Stimulated activated CD8-positive, alpha-beta memory T cell treated with anti-CD3 and anti-CD28 coated beads, Interleukin-7, amount 100 ng/mL, for 1 hour (primary cell): ENCODE measurements at places on chromosomes 5 and 9.

DNA sequence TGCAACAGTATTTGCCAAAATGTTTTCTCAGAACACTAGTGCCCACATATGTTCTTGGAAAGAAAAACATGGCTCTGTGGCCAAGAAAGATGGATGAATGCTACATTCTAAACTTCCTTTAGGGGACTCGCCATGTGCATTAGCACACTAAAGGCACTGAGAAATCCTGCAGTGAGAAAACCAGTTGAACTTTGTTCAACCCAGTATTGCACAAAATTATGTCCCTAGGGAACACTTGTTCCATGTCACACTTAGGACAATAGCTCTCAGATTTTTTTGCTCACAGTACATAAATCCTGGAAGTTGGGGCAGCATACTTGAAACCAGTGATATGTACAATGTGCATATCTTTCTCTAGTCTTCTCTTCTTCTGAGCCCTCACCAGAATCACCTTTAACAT is 96.6 kb downstream of the ADRB2 start:
- DNase-seq = no peak

- DNase-seq = no peak
These were observed 187.9 kb upstream of the ELL2 start for GRCh38 chr5:96149546-96149945.

- no peak for DNase-seq
These were observed 10.9 kb upstream of the MOB3B start for GRCh38 chr9:27540502-27540901.

DNA sequence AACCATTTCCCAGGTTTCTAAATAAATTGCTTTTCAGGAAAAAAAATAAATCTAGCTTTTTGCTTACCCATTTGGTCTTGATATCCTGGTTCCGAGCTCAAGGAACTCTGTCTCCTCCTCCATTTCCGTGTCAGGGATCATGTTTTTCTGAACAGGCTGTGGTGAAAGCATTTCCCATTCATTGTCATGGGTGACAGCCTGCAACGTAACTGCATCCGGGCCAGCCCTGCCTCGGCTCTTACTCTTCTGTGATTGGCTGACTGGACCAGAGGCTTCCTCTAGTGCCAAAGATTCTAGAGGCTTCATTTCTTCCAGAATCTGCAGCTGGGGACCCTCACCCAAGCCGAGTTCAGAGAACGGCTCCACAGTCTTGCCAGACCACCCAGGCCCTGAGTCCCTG is 61.0 kb upstream of the PCA3 start:
- DNase-seq = no peak

GRCh38 chr5:126126574-126126973 is 296.6 kb upstream of the GRAMD2B start:
- no peak for DNase-seq

- DNase-seq = no peak
These were observed 11.9 kb downstream of the DNAH5 start for GRCh38 chr5:13932561-13932960.

GRCh38 chr5:80964919-80965318 is 4.8 kb downstream of the RASGRF2 start:
- no peak for DNase-seq
